ENCODE measurements at places on chromosomes 6 and 20.

DNA sequence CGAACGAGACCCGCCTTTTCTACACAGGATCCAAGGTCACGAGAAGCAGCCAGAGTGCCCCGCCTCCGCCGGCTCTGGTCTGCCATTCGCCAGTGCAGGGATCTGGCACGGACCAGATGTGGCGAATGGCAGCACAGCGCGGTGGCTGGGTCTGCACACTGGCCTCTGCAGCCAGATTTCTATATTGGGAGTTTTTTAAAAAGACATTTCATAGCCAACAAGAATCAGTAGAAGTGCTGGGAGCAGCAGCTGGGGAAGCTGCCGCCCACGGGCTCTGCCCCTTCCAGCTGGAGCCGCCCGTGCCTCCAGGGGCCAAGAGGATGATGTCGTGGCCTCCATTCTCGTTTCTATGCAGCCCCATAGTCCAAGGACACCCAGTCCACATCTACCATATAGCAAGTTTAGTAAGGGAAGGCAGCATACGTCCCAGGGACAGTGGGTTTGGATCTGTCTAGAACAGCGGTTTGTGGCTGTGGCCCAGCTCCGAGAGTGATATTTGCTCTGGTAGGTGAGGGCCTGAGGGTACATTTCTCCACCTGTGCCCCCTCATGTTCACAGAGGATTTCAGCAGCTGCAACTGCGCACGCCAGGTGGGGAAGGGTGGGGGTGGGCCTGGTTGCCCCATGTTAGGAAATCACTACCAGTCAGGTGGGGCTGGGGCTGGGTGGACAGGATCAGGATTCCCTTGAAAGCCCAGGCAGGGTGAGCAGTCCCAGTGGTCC is 333.7 kb downstream of the ZFAND3 start:
- no peak for DNase-seq

DNA sequence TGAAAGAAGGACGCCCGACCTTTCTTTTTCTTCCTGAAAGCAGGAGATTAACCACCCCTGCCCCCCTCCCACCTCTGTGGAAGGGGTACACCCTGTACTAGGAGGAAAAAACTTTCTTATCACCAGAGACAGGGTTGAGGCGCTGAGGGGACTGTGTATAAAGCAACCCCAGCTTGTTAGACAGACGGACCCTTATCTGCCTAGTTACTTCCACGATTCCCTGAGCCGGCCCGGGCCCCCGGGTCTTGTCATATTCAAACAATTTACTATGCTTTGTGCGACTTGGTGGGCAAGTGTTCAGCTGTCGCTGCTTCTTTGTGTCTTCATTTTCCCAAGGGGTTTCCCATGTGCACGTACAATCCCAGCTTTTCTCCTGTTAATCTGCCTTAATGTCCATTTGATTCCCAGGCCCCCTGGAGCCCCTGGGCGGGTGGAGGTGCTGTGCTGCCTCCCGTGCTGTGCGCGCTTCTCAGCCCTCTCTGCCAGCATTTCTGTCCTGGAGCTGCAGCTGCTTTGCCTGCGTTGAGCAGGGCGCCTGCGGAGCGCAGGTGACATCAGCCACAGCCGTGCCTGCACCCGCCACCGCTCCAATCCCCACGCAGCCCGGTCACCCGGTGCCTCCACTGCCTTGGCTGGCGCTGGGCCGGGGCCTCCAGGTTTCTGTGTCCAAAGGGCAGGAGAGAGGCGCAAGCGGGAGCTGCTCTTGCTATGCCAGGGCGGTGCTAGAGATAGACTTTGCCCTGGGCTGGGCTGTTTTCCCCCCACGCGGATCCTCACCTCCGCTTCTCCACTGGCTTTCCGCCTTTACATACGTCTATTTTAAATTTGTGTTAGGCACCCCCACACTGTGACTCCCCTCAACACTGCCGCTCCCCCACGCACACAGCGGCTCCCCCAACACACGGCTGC is 96.2 kb downstream of the TTLL2 start:
- no peak for DNase-seq

GRCh38 chr6:13947611-13948178 is 22.9 kb downstream of the RNF182 start:
- no peak for DNase-seq

DNA sequence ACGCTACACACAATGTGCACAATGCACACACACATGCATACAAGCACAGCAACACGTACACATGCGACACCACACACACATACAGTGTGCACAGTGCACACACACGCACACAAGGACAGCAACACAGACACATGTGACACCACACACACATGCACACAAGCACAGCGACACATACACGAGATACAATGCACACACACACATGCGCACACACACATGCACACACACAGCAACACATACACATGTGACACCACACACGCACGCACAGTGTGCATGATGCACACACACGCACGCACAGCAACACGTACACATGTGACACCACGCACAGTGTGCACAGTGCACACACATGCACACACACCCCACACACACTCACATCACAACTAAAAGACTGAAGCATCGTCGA is 327.3 kb downstream of the THBS2 start:
- no peak for DNase-seq

DNA sequence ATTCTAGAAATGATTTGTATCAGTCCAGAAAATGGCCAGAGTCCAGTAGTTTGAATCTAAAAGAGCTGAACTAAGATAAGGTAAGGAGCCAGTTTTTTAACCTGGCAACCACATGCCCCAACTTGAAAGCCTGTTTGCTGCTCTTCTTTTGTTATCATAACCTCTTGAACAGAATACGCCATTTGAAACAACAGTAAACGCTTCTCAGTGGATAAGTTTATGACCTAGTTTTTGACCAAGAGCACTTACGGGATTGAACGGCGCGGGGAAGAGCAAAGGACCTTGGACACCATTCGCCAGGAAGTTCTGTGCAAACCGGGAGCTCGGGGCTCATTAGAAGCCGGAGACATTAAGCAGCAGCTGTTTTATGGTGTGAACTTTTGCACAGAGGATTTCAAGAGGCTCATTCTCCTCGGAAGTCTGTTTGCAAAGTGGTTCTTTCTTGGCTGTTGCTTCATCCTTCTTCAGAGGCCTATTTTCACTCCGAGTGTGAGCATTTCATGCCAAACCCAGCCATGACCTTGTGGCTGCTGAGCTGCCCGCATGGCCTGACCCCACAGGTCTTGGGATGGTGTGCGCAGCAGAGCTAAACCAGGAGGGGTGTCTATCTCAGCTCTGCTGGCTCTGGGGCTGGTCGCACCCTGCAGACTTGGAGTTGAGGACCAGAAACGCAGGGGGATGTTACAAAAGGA is 215.1 kb downstream of the SOX4 start:
- peak; percentile 60 for DNase-seq

GRCh38 chr6:113067612-113068275 is 720.6 kb downstream of the RFPL4B start:
- DNase-seq = no peak

- no peak for DNase-seq
These were observed 643 bp downstream of the DLGAP4 start for GRCh38 chr20:36306553-36307411.

DNA sequence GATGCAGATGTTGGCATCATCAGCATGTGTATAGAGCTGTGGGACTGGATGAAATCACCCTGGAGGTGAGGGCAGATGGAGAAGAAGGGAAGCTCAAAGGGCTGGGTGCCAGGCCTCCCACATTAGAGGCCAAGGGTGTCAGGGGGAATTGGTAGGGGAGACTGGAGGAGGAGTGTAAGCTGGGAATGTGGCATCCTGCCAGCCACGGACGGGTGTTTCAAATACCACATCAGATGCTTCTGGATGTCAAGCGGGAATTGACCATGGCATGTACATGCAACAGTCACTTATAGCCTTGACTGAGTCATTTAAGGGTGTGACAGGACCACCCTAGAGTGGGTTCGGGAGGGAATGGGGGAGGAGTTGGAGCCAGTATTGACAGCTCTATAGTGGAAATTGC is 9.6 kb downstream of the ERGIC3 start:
- no peak for DNase-seq

DNA sequence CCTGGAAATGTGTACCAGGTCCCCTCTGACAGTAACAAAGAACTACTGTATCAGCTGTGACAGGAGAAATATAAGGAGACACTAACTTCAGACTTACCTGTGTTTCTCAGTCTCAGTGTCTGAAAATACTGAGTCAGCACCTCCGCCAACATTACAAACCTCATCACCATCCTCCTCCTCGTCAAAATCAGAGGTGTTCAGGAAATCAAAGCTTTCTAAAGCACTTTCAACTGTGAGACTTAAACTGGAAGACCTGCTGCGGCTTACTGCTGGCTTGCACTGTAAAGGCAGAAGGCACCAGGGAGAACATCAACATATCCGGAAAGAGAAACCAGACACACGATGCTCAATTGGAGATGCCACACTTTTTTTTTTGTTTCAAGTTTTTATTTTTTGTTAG is 40.3 kb upstream of the ARMH2 start:
- DNase-seq = no peak

DNA sequence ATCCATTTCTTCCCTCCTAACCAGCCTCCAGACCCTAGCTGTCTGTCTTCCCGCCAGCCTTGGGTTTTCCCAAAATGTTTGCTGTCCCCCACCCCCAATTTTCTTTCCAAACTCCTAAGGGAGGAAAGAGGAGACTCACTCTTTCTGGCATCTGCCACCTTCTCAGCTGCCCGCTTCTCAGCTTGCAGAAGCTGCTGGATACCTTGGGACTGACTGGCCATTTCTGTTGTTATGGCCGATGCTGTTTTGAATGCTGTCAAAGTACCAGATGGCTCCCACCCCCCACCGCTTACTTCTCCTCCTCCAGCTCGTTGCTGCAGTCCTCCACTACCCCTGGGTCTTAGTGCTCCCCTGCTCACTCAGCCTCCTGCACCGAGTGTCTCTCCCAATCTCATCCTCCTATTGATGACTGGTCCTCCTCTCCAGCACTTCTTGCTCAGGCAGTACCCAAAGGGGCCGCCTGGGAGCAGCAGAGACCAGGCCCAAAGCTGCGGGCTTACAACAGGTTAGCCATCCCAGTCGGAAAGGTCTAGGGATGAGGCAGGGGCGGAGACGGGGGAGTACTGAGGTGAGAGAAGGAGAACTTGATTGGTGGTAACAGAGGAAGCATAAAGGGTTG is at the start of gene ATP6V1G2:
TSS of gene ATP6V1G2 (minus strand) at position 270 of the 619 bp plus-strand sequence. CDS start at position 221, 49 bp downstream.
- peak; percentile 91 for DNase-seq

GRCh38 chr20:4112481-4113421 is 97.4 kb upstream of the RNF24 start:
- DNase-seq = peak; percentile 52

DNA sequence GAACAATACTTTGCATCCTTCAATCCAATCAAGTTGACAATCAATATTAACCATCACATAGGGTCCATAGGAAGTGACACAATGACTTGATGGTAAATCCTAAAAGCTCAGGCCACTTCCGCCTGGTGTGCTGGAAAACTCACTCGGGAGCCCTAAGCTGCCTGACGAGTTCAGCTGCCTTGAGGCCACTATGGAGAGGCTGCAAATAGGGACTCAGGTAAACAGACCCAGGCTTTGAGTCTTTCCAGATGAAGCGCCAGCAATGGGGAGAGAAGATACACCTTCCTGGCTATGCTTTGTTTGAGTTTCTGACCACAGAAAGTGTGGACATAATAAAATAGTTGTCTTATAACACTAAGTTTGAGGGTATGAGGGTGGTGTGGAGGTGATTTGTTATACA is 112.6 kb downstream of the GPR63 start:
- no peak for DNase-seq

GRCh38 chr6:87925373-87926060 is 122.1 kb upstream of the SPACA1 start:
- no peak for DNase-seq

- no peak for DNase-seq
These were observed 135.6 kb downstream of the GMDS start for GRCh38 chr6:2109796-2110195.

DNA sequence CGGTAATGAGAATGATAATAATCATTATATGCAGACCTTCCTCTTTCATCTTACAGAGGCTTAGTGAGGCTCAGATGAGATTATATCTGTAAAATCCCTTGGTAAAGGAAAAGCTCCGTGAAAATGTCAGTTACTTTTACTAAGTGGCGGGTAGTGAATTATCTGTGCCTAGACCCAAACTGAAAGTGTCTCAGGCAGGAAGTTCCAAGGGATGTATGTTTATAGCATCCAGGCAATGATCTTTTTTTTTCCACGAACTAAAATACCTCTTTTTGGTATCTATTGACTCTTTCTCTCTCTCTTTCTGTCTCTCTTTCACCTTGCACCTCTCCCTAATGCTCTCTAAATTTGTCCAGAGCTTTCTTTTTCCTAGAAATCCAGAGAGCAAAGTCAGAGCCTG is 5.0 kb downstream of the TCF21 start:
- no peak for DNase-seq

DNA sequence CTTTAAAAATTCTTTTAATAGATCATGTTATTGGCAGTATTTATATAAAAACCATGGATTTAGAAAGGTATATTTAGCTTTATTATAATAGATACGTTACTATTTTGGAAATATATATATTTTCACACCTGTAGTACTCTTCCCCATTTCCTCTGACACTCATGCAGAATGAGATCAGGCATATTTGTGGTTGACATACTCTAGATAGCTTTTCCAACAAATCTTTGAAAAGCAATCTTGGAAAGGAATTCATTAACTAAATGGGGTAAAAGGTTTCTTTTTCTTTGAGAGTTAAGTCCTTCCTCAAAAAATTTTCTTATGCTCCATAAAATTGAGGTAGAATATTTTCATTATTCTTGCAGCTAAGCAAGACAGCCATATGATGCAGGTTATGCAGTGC is 14.5 kb downstream of the ASF1A start:
- DNase-seq = no peak

DNA sequence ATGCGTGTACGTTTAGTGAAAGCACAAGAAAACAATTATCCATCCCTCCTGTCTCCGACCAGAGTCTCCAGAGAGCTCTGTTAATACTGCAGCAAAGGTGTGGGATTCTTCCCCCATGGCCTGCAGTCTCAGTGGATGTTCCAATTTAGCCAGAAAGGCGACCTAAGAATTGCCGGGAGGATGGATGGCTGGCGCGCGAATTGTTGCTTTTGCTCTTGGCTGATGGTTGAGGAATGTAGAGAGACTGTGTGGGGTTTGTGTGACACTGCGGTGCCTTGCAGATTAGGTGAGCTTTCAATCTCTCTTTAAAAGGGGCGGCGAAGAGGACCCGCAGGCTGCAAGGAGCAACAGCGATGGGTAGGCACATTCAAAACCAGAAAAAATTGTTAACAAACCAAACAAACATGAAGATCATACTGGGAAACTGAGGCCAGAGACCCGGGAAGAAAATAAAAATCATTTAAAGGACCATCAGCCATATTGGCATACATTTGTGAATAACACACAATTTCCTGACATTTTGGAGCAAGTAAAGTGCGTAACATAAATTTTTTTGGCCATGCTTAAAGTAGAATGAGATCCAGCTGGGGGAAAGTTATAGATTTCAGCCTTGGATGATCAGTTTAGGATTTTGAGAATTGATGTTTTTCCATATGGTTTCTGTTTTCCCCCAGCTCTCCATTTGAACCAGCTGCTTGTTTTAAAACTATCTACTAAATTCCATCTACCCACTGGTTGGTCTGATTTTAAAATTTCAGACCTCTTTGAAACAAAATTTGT is 46.3 kb downstream of the GNAS start:
- no peak for DNase-seq

DNA sequence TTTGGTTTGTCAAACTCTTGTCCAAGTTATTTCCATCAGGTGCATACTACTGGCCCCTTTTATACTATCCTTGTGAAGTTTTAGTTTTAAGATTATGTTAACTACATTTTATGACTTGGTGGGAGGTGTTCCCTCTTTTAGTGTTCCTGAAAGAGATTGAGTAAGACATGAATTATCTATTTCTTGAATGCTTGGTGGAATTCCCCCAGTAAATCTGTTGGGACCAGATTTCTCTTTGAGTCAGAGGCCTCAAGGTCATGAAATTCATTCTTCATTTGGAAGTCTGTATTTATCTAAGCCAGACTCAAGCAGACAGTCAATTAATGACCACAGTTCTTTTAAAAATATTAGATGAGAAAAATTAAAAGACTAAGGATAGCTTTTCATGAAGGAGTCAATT is 81.3 kb downstream of the MOXD1 start:
- DNase-seq = peak; percentile 10
